ENCODE measurements at places on chromosomes 1 and 21.

GRCh38 chr1:227607336-227607898, 44.1 kb downstream of the ZNF678 start:
- DNase-seq, result no peak

- DNase-seq, result no peak
Observed at GRCh38 chr1:245155272-245156040, 671 bp downstream of the KIF26B start.

- no peak for DNase-seq
Observed at GRCh38 chr21:37251294-37251634, 15.9 kb downstream of the VPS26C start.

DNA sequence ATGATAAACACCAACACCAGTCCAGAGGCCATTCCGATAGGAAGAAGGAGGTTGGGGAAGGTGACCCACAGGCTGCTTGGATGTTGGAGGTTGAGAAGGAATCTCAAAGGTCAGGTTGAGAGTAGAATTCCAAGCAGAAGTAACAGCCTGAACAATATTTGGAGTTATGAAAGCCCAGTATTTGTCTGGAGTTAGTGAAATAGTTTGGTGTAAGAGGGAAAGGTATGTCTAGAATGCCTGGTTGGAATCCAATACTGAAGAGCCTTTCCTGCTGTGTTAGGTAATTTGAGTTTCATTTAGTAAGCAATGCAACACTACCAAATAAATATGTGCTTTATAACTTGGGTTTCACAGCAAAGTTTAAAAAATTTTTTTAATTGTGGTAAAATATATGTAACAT, 70.5 kb upstream of the MCOLN3 start:
- no peak for DNase-seq

GRCh38 chr1:2788506-2789163, 12.9 kb downstream of the TTC34 start:
- no peak for DNase-seq

GRCh38 chr21:32412162-32413014, at the start of gene EVA1C:
Gene EVA1C, plus strand, starts transcription at chr21:32412706. Its CDS starts 148 bp downstream, at chr21:32412854.
- no peak for DNase-seq

DNA sequence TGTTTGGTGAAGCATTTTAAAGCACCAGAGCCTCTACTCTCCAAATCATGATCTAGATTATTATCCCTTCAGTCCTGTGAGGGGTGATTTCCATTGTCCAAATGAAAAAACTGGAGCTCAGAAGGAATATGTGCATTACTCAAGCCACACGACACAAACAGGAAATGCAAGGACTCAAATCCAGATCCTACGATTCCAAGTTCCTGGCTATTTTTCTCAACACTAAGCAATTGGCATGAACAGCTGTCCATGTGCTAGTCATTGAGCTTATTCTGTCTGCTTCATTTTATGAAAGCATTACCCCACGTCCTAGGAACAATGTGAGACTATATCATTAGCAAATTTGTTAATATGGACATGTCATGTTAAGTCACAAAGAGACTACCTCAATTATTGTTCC, 273.1 kb upstream of the LYPLAL1 start:
- DNase-seq, result no peak

DNA sequence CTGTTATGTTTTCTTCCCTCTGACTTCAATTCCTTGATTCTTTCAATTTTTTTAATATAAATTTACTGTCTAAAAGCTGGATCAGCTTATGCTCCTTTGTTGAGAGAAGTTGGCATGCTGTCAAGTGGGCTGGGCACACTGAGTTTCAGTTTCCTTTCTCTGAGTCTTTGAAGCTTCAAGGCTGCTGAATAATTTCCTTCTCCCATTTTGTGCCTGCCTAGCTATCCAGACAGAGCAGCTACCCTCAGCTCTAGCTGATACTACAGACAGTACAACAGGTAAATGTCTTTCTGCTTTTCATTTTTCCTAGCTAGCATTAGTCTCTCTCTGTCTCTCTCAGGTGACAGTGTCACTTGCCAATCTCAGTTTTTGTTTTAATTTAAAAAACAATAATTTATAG, at the start of gene IFI44:
IFI44 (plus strand) TSS at position 204 of the 400 bp plus-strand sequence. CDS start 365 bp downstream, outside the sequence.
- no peak for DNase-seq

DNA sequence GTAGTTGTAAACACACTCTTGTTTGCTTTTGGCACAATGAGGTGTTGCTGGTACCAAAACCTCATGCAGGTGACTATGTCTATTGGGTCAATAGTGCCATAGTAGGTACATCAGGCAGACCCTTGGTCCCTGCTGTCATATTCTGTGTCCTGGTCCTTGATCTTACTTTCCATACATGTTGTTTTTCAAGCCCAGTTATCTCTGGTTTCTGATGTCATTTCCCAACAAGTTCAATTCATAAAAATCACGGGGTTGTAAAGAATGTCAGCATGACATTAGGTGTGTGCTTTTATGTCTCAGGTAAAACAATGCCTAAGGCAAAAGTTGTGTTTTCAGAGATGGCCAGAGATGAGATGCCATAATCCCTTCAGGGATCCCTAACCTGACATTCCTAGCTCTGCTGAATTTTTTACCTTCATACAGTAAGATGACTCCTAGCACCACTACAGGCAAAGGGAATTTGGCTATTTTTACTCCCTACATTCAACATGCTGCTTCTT, 390.3 kb upstream of the PKN2 start:
- DNase-seq, result no peak

- no peak for DNase-seq
Observed at GRCh38 chr1:104195395-104195794, 445.7 kb downstream of the AMY1C start.

- no peak for DNase-seq
Observed at GRCh38 chr1:2890221-2890850, 88.8 kb upstream of the TTC34 start.

DNA sequence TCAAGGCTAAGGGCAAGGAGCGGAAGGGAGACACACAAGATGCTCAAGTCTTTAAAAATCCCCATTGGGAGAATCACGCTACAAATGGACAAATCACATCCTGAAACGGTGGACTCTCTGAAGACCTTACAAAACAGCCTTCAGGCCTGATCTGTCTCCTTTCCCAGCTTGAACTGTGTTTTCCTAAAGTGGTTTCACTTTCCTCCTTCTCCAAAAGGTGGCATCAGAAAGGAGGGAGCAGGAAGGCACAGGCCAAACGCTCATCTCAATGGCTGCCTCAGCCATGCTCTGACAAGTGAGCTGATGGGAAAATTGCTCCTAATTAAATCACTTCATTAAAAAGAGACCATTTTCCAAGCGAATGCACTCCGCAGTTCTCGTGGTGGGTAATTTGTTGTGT, 47.7 kb downstream of the UTP25 start:
- no peak for DNase-seq

DNA sequence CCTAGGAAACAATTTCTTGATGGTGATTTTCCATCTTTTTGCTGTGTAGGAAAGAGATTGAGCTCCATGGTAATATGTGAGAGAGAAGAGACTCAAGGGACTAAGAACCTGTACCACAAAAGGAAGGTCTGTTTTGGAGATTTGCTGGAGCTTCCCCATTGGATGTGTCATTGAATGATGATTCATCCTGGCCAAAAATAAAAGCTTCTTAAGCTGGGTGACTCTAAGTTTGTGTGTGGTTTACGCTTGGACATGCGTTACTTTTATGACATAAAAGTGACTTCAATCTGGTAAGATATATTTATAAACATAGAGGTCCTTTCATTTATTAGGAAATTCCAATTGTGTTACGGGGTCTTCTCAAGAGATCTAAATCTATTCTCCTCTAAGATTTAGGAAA, 17.4 kb upstream of the IL19 start:
- DNase-seq, result no peak

DNA sequence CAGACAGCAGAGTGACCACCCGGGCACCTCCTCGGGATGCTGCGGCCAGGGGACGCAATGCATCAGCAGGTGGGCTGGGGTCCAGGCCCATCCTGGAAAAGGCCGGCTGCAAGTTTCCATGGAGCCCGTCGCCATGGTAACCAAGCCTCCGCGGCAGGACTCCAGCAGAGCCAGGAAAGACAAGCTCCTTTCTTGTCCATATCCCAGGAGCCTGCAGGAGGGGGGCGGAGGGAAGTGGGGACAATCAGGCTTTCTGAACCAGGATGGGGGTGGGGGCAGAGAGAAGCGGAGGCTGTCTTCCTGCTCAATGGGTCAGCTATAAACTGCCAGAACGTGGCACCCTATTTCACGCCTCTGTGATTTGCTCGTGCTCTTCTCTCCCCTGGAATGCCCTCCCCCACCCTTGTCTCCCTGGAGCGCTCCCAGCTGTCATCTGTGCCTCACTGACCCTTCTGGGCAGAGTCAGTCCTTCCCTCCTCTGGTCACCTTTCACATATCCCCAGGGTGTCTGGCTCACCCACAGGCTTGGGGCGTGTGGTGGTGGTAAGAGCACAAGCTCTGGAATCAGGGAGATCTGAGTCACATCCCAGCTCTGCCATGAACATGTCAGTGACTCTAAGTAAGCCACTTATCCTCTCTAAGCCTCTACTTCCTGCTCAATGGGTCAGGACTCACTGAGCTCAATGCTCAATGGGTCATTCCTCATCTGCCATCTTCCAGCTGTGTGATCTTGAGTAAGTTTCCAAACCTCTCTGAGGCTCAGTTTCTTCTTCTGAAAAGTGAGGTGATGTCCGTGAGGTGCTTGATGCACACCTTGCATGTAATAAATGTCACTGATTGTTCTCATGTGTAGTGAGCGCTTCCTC, 58.9 kb upstream of the LAPTM5 start:
- no peak for DNase-seq

DNA sequence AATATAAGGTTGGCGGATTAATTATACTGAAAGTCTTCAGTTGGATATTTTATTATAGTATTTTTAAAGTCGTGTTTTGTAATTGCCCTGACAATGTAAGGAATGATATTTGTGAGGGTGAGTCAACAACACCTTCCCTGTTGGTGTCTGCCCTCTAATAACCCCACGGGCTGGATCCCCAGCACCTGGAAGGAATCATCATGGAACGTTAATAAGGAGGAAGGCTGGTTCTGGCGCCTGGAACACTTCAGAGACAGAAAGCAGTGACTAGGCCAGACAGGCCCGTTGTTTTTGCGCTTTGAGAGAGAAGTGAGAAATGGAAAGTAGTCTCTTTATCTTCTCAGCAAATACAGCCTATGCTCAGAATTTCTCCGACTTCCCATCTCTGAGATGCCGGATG, 31.6 kb downstream of the TEX35 start:
- DNase-seq, result no peak

DNA sequence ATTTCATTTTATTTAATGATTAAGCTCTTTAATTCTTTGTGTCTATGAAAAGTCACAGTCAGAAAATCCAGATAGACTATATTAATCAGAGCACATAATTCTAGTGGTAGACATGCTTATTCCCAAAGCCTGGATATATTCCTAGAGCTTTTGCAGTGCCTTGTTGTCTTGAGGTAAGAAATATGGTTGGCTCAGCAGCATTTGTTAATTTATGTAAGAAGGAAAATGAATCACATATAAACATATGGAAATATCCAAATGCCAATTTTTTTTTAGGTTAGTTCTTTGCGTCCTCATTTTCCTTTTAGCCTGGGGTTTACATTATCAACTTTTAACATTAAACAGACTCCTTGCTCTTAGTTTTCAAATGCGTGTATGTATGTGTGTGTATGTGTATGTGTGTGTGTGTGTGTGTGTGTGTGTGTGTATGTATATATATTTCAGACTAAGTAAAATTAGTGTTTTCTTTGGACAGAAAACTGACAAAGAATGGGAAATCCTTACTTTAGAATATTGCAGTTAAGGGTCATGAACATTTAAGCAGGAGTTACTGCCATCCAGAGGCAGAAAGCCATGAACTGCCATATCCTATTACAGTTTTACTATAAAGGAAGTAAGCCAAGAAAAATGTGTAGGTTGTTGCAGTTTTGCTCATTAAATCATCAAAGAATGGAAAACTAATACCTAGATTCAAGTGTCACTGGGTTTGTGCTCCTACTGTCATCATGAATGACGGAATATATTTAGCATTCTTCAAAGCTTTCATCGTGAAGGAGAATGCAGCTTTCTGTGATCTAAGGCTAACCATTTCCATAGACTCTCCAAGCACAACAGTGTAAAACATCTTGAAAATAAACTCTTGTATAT, 477.1 kb upstream of the NR5A2 start:
- DNase-seq, result no peak

GRCh38 chr1:1004780-1005697, 5.1 kb upstream of the HES4 start:
- no peak for DNase-seq

DNA sequence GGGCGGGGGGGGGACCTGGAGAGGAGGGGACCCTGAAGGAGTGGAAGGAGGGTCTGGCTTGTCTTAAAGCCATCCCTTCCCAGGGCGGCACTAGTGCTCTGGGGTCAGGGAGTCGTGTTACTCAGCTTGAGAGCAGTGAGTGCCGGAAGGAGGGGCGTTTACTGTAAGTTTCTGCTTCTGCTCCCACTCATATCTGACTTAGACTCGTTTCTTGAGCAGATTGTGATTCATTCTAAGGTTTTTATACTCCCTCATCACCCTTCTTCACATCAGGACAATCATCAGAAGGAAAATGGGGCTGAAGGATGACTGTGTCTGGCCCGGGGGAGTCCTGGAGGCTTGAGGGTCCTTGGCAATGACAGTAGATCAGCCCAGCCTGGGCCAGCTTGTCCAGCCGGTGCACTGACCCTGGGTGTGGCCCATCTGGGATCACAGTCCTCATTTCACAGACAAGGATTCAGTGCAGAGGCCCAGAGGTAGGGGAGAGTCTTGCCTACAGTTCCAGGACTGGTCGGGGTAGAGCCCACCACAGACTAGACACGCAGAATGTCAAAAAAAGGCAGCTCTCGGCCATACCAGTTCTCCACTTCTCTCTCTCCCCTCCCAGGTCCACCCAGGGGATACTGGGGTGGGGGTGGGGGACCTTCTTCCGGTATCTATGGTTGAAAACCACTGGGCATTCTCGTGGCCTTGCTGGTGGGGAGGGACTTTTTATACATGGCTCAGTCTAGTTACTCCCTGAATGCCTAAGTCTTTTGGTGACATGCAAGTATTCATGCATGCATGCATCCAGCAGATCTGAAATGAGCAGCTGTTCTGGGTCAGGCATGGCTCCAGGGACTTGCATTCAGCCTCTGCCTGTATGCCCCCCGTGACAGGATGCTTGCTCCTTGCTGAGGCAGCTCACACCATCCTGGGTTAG, 5.1 kb downstream of the TNFRSF8 start:
- DNase-seq, result no peak

GRCh38 chr21:41926807-41927171, 27.0 kb downstream of the C2CD2 start:
- no peak for DNase-seq

DNA sequence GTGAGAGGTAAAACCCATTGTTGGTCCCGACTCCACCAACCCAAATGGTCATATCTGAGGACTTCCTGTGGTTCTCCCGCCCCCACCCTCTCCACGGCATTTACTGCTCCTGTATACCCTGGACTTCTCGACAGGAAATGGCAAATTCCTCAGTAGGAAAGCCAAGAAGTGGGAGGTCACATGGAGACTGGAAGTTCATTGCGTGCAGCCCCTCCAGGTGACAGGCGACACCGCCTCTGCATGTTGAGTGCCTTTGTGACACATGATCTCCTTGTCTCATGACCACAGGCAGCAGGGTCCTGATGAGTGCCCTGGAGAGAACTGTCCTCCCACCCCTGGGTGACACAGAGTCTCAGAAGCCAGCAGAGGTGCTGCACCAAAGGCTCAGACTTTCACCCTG, 24.2 kb downstream of the ERG start:
- DNase-seq, result no peak

Data from esophagus squamous epithelium (tissue), 5 donors.